Omental fat pad (tissue), 4 donors: ENCODE measurements at places on chromosomes 16 and 17.

DNA sequence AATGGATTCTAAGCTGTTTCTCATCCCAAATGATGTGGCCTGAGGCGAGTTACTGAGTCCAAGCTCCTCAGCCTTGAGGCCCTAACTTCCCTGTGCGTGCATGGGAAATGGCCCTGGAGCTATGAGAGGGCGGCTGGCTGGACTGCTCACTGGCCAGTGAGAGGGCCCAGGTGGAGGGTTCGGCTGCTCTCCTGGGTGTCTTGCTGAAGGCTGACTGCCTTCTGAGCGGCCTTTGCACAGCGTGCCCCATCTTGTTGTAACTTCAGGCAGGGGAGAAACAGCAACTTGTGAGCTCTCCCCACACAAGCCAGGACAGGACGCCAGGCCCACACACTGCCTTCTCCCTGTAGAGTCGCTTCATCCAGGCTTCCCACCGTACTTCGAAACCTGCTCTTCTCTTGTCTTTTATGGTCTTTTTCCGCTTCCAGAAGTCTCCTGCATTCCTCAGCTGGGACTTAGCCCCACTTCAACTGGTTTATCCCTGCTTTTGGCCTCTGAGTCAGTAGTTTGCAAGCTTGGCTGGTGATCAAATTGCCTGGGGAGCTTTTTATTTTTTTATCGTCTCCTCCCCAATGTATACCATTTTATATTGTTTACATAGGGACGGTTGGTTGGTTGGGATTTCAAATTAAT lies 13.3 kb downstream of the CDH3 start:
- no peak for DNase-seq

DNA sequence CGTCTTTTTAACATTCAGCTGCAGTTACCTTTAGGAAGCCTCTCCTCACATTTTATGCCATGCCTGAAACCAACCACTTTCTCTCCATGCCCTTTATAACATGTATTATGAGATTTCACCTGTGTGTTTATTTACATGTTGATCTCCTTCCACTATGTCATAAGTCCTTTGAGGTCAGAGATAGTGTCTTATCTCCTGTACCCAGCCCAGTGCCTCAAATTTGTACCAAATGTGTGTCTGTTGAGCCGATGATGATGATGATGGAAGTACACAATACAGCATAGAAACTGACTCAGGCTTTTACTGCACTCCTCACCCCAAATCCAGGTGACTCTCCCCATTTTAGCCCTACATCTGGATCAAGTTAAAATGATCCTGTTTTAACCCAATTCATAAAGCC lies 179.5 kb upstream of the CACNG5 start:
- no peak for DNase-seq

DNA sequence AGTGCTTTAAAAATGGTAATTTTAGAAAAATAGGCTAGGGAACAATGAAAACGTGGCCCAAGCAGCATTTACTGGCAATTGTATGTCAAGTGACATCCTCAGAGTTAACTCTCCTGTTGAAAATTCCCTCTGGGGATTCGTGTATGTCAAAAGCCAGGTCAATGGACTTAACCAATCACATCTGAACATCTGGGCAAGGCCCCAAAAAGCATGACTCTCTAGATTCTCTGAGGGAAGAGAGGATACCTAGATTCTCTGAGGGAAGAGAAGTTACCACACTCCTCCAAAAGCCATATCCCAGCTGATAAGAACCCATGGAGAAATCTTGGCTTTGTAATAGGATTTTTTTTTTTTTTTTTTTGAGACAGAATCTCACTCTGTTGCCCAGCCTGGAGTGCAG lies 23.5 kb downstream of the NFE2L1 start:
- DNase-seq: no peak

DNA sequence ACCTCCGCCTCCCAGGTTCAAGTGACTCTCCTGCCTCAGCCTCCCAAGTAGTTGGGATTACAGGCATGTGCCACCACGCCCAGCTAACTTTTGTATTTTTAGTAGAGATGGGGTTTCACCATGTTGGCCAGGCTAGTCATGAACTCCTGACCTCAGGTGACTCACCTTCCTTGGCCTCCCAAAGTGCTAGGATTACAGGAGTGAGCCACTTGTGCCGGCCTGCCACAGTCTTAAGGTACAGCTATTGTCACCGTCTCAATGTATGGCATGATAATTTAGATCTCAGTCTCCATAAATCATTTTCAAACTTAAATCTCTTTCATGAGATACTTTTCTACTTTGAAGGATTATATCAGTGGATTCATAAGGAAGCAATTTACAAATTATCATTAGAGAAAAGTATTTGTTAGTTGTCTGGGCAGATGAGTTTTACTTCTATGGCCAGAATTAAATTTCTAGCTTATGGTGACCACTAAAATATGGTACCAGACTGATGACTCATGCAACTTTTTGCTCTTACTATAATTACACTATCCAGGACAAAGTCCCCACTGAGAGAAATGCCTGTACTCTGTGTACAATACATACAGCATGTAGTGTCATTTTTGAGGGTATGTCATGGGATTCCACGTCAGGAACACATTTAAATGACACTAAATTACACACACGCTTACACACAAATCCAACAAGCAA lies 1230.3 kb upstream of the GOT2 start:
- DNase-seq: no peak

- DNase-seq: no peak
Measured at GRCh38 chr16:79045191-79045590, 555.3 kb downstream of the MAF start.

- no peak for DNase-seq
Measured at GRCh38 chr16:47069313-47069712, 74.4 kb downstream of the NETO2 start.

GRCh38 chr16:1048442-1049112 lies 24.0 kb upstream of the SSTR5 start:
- no peak for DNase-seq

DNA sequence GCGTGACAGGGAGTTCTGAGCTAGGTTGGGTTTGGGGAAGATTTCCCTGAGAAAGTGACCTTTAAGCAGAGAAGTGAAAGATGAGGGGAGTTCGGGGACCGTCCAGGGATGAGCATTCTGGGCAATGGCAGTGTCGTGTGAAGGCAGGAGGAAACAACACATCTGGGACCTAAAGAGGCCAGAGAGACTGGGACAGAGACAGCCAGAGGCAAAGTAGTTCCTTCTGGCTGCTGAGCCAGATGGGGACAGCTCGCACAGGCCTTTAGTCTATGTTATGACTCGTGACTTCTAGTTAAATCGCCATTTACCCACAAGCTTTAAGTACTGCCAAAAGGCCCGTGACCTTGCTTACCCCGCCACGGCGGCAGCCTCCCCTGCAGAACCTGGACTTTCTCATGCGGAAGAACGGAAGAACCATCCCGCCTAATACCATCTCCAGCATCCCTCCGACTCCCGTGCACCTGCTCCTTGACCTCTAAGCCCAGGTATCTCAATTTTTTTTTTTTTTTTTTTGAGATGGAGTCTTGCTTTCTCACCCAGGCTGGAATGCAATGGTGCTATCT lies 8.5 kb upstream of the MED11 start:
- no peak for DNase-seq

GRCh38 chr17:42835732-42836131 lies 2.5 kb downstream of the PSME3 start:
- no peak for DNase-seq

DNA sequence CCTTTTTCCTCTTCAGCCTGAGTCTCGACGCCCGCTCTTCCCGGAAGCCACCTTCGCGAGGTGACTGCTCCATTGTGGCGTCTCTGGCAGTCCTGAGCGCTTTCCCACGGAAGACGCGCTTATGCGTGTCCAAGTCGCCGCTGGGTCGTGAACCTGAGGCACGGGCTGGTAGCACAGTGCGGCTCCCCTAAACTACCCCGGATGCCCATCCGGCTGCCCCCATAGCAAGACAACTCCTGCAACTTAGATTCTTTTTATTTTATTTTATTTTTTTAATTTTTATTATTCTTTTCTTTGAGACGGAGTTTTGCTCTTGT lies 2.1 kb upstream of the ESRP2 start:
- DNase-seq: no peak

DNA sequence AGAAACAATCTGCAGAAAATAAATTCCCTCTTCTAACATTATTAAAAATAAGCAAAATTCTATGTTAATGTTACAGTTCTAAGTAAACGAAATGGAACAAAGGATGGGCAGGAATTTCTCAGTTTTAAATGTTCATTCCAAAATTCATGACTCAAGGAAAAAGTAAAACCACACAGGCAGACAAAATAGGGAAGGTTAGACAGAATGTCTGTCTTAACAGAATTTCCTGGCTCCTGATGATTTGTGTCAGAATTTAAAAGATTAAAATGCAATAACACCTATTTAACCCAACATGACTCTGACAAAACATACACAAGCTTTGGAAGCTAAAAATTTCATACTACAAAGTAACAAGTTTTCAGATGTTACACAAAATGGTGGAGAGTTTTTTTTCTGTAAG lies 42.8 kb downstream of the SPOP start:
- no peak for DNase-seq

GRCh38 chr16:71369494-71369893 lies 11.0 kb downstream of the CALB2 start:
- no peak for DNase-seq

- no peak for DNase-seq
Measured at GRCh38 chr17:45783593-45784292, 377 bp upstream of the CRHR1 start.

DNA sequence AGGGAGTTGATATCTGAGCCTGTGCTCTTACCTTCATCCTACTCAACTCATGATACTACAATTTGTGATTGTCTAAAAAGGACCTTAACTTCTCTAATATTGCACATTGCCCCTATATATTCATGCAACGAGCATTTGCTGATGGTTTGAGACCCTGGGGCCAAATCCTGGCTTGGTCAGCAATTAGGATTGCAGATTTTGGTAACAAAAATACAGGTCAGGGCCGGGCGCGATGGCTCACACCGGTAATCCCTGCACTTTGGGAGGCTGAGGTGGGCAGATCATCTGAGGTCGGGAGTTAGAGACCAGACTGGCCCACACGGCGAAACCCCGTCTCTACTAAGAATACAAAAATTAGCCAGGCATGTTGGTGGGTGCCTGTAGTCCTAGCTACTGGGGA lies 35.4 kb upstream of the HAPSTR1 start:
- DNase-seq: no peak

DNA sequence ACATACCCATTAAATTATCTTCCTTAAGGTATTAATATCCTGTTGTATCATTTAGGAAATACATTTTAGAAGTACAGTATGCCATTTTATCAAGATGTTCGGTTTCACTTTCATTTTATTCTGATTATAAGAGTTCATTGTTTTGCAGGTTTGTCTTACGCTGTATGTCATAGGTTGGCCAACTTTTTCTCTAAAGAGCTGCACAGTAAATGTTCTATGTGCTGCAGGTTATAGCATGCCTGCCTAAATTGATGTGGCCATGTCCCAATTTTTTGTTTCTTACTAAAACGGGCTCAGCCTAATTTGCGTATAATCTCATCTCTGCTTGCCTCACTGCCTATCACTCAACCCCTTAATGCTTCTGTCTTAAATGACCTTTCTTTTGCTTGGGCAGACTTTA lies 126.4 kb downstream of the USP22 start:
- no peak for DNase-seq

DNA sequence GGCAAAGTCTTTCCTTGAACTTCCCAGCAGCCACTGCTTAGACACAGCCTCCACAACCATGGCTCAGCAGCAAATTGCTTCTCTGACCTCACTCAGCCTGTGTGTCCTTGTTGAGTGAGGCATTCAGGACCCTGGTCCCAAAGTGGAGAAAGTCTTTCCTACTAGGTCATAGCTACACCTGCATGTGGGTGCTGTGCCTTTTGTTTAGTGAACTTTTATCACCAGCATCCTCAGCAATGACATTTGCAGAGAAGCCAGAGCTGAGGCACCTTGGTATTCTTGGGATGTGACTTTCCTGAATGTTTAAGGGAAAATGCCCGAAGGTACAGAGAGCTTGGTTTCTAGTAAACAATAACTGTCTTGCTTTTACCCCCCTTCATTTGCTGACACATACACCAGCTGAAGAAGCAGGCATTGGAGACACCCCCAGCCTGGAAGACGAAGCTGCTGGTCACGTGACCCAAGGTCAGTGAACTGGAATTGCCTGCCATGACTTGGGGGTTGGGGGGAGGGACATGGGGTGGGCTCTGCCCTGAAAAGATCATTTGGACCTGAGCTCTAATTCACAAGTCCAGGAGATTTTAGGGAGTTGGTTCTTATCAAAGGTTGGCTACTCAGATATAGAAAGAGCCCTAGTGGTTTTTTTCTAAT lies 20.9 kb upstream of the STH start:
- no peak for DNase-seq

GRCh38 chr16:85602402-85603202 lies 10.5 kb upstream of the GSE1 start:
- no peak for DNase-seq

GRCh38 chr17:43631429-43631828 lies 30.3 kb downstream of the MEOX1 start:
- DNase-seq: no peak

DNA sequence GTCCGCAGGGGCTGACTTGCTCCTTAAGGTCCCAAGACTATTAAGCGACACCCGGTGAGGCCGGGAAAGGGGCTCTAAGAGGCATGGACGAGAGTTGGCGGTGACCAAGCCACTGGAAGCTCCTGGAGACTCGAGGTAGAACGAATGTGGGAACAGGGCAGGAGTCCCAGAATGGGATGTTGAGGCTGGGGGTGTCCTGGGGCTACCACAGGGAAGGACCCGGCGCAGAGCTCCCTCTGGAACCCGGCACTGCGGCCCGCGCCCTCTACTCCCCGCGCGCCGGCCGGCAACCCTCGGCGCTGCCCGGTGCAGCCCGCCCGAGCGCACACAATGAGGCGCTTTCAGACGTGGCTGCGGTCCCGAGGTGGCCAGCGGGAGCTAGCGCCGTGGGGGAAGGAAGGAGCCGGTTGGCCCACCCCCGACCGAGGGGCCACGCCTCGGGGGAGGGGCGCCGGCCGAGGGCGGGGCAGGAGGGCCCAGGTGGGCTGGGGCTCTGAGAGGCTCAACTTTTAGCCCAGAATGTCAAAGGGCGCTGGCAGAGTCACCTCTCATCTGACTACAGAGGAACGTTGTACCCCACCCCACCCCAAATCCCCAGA lies at the start of gene CHST6:
Gene CHST6 (minus strand): TSS at position 366 of the 599 bp plus-strand sequence. CDS start 15,613 bp downstream, outside the sequence.
- no peak for DNase-seq
